Progenitor cell of endocrine pancreas (in vitro differentiated cells): ENCODE measurements at places on chromosomes 12 and 14.

GRCh38 chr12:62146318-62146717 is 113.9 kb upstream of the USP15 start:
- DNase-seq, result no peak

DNA sequence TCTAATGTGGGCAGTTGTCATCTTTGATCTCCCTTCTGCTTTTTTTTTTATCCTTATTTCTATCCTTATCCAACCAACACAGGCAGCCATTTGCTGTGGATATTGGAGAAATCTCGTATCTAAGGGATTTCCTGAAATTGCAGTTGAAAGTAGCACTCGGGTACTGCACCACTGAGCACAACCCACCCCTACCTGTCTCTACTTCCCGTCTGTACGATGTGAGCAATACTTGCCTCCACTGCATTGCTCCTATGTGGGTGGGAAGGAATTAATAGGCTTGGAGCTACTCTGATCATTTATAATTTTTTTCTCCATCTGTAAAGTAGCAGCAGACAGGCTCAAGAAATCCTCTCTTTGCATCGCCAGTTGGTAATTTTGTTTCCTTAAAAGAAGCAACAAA is 300.4 kb downstream of the SNAPC1 start:
- no peak for DNase-seq

DNA sequence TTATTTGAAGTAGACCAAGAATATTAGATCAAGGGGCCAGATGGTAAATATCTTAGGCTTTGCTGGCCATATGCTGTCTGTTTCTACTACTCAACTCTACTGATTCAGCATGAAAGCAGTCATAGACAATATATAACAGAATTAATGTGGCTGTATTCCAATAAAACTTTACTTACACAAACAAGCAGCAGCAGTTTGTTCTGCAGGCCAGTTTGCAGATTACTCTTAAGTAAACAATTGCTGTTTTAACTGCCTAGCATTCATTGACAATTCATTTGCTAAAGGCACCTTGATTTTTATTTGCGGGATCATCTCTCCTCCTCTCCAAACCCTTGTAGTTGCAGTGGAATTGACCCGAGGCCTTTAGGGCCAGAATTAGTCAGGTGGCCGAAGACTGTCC is 94.1 kb upstream of the GARIN6 start:
- DNase-seq, result no peak

- DNase-seq, result no peak
These were observed 230.4 kb downstream of the SPTSSA start for GRCh38 chr14:34231626-34232025.

DNA sequence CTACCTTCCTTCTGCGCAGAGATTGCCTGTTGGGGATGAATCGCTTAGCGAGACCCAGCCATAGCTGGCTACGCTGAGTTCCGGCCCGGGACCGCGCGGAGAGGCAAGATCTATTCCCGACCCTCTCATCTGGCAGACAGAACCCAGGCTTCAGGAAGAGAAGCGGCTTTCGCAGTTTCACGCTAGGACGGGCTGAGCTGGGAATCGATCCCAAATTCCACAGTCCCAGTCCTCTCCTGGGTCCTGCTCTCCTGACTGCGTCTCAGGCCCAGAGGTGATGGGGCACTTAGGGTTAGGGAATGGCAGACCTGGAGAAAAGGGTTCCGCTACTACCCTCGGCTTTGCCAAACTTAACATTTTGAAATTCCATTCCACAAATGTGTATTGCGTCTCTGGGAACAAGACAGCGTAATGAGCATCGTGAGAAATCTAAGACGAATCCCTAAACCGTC is 2.8 kb downstream of the PTPN21 start:
- DNase-seq, result no peak

DNA sequence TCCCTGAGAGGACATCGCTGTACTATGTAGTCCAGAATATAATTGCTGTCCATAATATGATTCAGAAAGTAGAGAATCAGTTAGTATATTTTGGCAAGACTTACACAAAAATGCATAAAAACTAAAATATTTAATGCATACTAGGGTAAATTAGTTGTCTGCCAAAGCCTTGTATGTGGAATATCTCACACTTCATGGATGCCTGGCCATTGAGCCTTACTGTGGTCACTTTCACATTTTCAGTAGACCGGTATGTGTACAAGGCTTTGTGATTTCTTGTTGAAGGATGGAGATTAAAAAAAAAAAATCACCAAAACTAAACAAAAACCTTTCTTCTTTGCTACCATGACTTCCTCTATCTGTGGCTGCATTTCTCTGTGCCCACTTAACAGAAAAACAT is 197.3 kb upstream of the DDHD1 start:
- no peak for DNase-seq

GRCh38 chr12:99146730-99147129 is 500.8 kb upstream of the GARIN6 start:
- DNase-seq, result no peak

DNA sequence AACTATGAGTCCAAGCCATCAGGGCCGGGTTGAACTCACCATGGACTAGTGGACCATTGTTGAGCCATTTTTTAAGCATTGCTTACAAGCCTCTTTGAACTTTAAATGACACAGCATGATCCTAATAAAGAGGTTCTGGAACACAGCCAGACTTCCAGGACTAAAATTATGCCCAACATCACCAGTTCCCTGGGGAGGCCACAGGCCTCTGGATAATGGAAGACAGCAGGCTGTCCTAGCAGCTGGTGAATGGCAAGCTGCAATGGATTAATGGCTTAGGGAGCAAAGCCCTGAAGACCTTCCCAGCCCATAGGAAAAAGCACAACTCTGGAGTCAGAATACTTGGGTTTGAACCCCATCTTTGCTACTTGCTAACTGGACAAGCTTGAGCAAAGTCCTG is 71.3 kb downstream of the FLRT2 start:
- DNase-seq, result no peak

DNA sequence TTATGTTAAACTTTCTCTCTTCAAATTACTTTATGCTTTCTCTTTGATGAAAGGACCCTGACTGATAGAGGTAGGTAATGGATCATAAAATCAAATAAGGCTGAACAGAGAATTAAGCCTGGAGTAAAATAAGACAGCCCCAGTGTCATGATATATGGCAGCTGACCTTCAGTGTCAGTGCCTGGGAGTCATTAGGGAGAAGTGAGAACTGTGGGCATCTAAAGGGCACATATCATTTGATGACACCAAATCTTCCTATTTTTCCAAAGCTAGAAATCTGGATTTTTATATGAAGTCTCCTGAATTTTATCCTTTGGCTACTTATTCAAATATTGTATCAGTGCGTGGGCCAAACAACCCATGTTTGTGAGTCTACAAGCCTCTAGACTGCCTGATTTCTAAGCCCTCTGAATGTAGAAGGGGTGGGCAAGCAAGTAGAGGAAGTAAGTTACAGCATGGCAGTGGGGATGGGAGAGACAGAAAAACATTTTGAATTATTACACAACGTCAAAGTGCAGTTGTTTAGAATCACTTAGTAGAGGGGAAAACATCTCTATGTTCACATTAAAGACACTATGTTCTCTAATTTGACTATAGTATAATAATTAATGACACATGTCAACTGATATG is 10.0 kb downstream of the SLC39A9 start:
- no peak for DNase-seq

GRCh38 chr12:13038491-13039161 is 5.6 kb upstream of the FAM234B start:
- DNase-seq, result no peak

DNA sequence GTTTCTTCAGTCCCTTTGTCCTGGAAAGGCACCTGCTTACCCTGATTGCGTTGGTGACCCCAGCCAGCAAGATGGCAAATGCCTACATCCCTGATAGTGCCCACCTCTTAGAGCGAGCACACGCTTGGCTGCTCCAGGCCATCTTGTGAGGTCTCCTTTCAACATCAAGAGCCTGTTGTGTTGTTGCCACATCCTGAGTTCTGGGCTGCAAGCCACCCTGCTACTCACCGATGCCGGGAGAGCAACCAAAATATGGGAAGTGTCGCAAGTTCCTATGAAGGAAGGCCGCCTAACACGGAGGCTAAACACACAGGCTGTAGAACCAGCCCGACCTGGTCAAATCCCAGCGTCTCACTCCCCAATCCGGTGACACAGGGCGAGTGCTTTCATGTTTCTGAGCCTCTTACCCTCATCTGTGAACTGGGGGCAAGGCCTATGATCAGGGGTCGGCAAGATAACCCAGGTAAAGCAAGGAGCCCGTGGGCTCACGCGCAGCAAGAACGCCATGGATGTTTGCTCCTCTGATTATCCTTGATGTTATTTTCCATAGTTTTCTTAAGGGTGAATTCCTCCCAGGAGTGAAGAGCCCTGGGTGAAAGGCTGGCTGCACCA is 98.4 kb downstream of the LGMN start:
- no peak for DNase-seq

GRCh38 chr14:39733741-39734140 is 301.5 kb upstream of the FBXO33 start:
- no peak for DNase-seq

DNA sequence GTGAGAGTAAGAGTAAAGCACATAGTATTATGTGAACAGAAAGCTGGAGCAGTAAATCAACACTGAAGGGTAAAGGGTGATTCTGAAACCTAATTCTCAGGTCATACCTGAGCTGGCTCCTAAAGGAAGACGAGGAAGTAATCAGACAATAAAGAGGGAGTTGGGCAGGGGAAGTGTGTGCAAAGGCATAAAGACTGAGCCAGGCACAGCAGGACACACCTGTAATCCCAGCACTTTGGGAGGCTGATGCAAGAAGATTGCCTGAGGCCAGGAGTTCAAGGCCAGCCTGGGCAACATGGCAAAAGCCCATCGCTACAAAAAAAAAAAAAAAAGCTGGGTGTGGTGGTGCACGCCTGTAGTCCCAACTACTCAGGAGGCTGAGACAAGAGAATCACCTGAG is 9.6 kb downstream of the ARF3 start:
- no peak for DNase-seq

- no peak for DNase-seq
These were observed 726 bp downstream of the ZFHX2 start for GRCh38 chr14:23550812-23551265.

GRCh38 chr14:64513271-64513670 is 8.7 kb downstream of the ZBTB1 start:
- no peak for DNase-seq

GRCh38 chr14:74984236-74985027 is 18.3 kb upstream of the EIF2B2 start:
- DNase-seq, result no peak

DNA sequence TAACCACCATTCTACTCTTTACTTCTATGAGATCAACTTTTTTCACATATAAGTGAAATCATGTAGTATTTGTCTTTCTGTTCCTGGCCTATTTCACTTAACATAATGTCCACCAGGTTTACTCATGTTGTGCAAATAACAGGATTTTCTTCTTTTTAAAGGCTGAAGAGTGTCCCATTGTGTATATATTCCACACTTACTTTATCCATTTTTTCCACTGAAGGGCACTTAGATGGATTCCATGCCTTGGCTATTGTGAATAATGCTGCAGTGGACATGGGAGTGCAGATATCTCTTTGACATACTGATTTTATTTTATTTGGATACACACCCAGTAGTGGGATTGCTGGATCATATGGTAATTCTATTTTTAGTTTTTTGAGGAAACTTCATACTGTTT is 181.1 kb upstream of the HMGA2 start:
- no peak for DNase-seq

- no peak for DNase-seq
These were observed 10.2 kb downstream of the AMN start for GRCh38 chr14:102932484-102933248.

GRCh38 chr12:47095446-47096236 is 15.9 kb upstream of the AMIGO2 start:
- no peak for DNase-seq

DNA sequence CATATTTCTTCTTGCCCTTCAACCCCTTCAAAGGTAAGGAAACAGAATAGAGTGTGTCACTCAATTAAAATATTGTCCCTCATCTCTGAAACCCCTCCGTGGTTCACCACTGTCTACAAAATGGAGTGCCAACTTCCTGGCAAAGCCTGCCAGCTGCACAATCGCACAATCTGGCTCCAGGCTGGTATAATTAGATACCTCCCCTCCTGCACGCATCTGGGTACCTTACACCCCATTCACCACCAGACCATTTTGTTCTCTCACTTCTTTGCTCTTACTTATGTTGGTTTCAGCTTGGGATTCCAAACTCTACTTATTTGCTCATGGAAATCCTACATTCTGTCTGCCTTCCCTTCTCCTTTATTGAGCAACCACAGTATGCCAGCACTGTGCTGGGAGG is 314.9 kb downstream of the NUAK1 start:
- no peak for DNase-seq

DNA sequence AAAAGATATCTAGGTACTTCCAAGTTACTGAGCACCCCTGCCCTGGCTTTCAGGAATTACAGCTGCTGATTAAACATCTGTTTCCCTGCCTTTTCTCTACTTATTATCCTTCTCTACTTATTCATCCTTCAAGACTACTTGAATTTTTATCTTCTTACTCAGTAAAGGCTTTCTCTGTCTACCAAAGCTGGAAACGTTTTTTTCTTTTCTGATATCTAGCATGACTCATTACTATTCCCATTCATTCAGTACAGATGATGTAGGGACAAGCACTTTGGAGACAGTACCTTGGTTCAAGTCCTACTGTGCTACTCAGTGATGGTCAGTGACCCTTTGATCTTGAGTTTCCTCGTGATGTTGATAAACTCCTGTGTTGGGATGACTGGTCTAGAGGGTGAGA is 848.7 kb downstream of the NRXN3 start:
- DNase-seq, result no peak

- no peak for DNase-seq
These were observed 7.1 kb downstream of the GMFB start for GRCh38 chr14:54481695-54482094.

- no peak for DNase-seq
These were observed 784 bp downstream of the RPL6 start for GRCh38 chr12:112408621-112409020.

- no peak for DNase-seq
These were observed 982 bp downstream of the RBMS2 start for GRCh38 chr12:56522411-56523193.

DNA sequence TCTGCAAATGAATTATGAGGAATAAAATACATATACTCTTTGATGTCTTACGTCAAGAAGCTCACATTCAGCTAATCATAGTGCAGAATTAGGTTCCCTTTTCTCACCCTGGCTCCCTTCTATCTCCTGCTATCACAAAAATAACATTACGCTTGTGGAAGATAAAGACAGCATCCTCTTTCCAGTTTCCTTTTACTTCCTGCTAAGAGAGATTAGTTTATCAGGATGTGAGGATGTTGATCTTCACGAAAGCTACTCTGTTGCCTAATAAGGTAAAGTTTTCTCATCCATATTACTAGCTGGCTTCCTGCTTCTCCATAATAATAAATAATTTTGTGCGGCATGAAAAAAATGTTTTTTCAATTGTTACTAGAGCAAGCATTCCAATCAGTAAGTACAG is 217.7 kb upstream of the DCN start:
- DNase-seq, result no peak

DNA sequence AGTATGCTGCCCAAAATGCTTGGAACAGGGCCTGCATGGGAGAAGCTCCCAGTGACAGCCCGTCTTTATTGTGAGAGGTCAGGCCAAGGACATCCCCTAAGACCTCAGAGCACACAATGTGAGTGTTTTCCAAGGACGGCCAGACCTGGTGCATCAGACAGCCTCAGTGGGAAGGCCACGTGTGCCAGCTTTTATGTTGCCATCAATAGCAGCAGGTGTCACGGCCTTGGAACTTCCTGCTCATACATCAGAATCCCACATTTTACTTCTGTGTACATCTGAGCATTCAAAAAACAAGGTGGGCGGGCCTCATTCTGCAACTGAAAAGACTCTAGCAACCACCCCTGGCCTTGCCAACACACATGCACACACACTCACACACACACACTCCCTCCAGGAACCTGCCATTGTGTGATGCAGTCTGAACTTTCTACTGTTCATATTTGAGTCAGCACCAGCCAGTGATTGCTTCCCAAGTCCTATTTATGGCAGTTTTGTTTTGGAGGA is 753.1 kb upstream of the TBX3 start:
- no peak for DNase-seq
